ENCODE measurements at places on chromosomes 2 and 18.

DNA sequence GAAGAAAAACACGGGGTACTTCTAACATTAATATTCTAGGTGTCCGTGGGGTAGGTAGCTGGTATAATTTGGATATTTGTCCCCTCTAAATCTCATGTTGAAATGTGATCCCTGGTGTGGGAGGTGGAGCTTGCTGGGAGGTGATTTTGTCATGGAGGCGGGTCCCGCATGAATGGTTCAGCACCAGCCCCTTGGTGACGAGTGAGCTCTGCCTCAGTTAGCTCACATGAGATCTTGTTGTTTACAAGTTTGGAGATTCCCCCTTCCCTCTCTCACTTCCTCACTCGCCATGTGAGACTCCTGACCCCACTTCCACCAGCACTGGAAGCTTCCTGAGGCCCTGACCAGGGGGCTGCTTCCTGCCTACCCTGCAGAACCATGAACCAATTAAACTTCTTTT lies 35.4 kb upstream of the DNER start:
- no peak for DNase-seq

GRCh38 chr2:54440050-54440449 lies 16.1 kb upstream of the SPTBN1 start:
- no peak for DNase-seq

DNA sequence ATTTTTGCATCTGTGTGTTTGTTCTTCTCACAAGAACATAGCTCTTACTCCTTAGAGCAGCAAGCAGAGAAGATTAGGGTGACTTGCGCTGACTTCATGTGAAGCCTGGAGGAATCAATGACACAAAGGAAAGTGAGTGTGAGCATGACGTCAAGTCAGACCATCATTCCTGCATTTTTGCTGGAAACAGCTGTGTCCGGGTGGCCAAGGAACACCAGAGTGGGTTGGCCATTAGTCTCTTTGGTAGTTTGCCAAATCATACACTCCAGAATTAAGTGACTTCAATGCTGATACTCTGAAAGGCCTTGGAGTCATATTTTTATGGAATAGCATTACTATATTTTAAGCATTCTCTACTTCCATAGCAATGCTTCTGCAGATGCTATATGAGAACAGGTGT lies 597.2 kb downstream of the DCDC2C start:
- no peak for DNase-seq

- DNase-seq, result peak; percentile 17
These were observed 148.6 kb downstream of the WDR7 start for GRCh38 chr18:56799756-56800155.

DNA sequence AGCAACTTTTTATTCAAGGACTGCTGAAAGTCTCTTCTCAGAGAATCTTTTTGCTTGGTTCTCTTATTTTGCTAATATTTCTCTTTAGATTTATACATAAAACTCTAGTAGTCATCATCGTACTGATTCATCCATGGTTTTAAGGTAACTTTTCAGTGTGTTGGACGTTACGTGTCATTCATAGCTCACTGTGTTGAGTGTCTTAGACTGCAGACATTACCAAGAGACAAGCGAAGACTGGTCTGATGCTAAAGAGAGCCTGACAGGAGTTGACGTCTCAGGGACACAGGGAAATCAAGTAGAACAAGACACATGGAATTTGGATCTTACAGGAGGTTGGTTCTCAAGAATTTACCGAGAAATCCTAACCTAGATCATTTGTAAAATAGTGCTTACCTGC lies 25.5 kb downstream of the RBM44 start:
- DNase-seq, result no peak
